NCI-H345 (cell line): ENCODE measurements at places on chromosomes 12 and 14.

GRCh38 chr12:128056136-128056801 lies 210.7 kb upstream of the TMEM132C start:
- DNase-seq: no peak

DNA sequence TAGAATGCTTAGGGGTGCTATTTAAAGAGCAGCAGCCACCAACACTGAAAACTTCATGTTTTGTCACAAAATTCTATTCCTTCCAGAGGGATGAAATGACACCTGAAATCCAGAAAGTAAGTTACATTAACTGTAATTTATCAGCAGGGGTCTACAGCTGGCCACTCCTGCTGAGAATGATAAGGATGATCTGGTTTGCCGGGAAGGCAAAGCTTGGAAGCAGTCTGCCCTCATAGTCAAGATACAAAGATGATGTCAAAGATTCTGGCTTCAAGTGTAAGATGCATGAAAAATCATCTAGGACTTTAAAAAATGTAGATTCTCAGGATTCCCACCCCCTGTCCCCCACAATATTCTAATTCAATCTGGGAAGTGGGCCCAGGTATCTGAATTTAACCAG lies 58.4 kb downstream of the DCAF5 start:
- DNase-seq: no peak

- DNase-seq: no peak
These were observed 29.1 kb downstream of the PIK3C2G start for GRCh38 chr12:18290386-18290785.

- no peak for DNase-seq
These were observed 27.7 kb upstream of the TMED10 start for GRCh38 chr14:75204116-75204515.

GRCh38 chr14:97028382-97028781 lies 231.2 kb downstream of the VRK1 start:
- no peak for DNase-seq

DNA sequence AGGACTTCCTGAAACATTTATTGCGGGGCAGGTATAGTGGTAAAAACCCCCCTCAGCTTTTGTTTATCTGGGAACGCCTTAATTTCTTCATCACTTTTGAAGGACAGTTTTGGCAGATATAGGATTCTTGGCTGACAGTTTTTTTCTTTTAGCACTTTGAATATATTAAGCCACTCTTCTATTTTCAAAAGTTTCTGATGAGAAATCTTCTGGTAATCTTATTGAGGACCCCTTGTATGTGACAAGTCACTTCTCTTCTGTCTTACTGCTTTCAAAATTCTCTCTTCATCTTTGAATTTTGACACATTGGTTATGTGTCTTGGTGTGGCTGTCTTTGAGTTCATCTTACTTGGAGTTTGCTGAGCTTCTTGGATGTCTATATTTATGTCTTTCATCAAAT lies 59.1 kb downstream of the ATP23 start:
- no peak for DNase-seq
